ENCODE measurements at places on chromosomes 13 and 19.

GRCh38 chr19:13038306-13039210 is 43.3 kb downstream of the NFIX start:
- DNase-seq = no peak

- DNase-seq = no peak
Measured at GRCh38 chr13:50766013-50766412, 77.5 kb downstream of the DLEU7 start.

GRCh38 chr19:35851213-35852028 is 883 bp downstream of the NPHS1 start:
- DNase-seq = no peak

DNA sequence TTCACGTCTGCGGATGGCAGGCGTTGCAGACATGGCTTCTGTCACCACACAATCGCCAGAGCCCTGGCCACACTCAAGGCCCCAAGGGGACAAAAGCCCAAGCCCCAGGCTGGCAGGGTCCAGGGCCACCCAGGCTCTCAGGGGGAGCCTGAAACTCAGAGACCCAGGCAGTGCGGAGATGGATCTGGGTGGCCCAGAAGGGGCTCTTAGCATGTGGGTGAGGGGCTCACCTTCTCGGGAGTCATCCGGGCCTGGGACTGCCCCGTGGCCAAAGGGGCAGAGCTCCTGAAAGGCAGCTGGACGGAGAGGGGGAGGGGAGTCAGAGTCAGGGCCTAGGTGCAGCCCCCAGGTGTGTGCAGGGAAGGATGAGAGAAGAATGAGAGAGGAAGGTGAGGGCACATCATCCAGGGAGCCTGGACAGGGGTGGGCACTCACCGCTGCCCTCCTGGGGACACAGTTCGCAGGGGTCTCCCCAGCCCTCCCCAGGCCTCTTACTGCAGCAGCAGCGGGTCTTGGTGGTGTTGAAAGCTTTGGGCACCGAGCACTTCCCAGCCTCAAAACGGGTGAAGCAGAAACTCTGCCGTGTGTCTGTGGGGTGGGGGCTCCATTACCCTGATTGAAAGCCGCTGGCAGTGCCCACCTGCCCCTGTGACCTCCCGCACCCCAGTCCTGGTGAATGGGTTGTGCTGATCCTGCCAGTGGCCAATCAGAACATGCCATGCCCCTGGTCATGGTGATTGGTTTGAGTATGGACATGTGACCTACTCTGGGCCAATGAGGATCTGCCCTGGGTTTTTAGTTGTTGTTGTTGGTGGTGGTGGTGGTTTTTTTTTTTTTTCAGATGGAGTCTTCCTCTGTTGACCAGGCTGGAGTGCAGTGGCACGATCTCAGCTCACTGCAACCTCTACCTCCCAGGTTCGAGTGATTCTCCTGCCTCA is 37.4 kb downstream of the CCL25 start:
- DNase-seq = no peak

- no peak for DNase-seq
Measured at GRCh38 chr13:112965573-112966115, 3.4 kb upstream of the MCF2L start.

DNA sequence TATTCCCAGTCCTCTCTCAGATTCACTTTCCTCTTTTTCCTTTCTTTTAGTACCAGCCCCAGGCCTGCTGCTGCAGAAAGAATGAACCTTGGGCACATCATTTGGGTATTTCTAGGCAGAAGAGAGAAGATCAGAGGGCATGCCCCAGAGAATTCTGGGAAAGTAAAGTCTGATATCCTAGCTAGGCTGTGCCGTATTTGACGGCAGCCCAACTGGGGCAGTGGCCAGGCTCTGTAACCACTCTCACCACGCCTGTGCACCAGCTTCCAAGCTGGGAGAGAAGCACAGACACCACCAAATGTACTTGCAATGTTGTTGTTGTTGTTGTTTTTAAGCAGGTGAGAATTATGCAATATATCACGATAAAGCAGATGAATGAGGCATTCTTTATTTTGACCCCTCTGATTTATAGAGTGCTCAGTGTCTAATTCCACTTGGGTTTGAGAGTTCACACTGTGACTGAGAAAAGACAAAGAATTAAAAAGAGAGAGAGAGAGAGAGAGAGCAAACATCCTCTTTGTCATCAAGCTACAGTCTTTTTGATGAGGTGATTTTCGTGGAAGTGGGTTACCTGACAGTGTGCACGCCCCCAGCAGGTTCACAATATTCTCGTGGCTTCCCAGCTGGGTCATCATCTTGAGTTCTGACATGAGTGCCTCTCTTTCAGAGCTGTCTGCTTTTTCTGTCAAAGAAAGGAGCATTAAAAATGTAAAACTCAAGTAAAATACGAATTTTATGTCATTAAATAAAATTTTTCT is 39.3 kb upstream of the URAD start:
- DNase-seq = no peak

DNA sequence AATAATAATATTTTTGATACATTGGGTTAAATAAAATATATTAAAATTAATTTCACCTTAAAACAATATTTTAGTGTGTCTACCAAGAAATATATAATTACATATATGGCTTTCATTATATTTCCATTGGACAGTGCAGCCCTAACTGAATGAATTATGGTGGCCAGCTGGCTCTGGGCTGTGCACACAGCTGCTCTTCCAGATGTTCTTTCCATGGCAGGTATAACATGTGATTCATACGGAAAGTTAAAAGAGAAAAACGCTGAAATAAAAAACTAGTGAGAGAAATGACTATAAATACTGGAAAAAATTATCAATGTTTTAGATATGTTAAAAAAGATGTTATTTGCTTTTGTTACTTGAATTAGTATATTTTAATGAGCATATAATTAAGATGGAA is 216.3 kb downstream of the RGCC start:
- DNase-seq = no peak

GRCh38 chr19:47650700-47651099 is 41.8 kb downstream of the BICRA start:
- DNase-seq = no peak

DNA sequence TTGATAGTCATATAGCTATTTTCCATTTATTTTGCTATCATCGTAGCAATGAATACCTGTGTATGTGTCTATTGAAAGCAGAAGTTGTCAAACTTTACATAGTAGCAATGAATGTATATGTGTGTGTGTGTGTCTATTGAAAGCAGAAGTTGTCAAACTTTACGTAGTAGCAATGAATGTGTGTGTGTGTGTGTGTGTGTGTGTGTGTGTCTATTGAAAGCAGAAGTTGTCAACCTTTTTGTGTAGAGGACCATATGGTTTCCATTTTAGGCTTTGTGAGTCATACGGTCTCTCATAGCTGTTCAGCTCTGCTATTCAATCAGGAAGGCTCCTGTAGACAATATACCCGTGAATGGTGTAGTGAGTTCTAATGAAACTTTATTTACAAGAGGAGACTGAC is 20.8 kb downstream of the NLRP4 start:
- no peak for DNase-seq

DNA sequence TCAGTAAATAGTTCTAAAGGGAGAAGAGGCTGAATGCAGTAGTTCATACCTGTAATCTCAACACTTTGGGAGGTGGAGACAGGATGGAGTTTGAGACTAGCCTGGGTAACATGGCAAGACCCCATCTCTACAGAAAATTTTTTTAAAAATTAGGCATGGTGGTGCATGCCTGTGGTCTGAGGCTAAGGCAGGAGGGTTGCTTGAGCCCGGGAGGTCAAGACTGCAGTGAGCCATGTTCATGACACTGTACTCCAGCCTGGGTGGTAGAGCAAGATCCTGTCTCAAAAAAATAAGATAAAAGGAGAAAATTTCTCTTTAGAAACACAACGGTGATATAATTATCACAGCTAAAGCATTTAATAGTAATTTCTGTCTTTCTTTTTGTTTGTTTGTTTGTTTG is 57.1 kb downstream of the SIPA1L3 start:
- DNase-seq = no peak

DNA sequence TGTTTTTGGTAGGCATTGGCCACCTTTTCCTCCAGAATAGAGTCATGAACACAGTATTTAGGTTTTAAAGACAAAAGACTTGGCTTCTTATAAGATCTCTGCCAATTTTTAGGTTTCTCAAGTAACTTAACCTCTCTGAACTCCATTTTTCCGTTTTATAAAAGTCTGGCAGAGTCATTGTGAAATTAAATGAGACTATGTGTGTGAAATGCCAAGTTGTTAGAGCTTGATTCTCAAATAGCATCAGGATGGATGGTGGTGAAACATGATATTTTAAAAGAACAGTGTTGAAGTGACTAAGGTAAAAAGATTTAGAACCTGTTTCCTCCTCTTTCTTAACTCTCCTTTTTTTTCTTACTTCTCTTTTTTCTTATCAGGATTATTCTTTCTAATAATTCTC is 617.7 kb upstream of the SLITRK1 start:
- no peak for DNase-seq

GRCh38 chr19:39390451-39390750 is 505 bp downstream of the PAF1 start:
- DNase-seq = peak; percentile 90

DNA sequence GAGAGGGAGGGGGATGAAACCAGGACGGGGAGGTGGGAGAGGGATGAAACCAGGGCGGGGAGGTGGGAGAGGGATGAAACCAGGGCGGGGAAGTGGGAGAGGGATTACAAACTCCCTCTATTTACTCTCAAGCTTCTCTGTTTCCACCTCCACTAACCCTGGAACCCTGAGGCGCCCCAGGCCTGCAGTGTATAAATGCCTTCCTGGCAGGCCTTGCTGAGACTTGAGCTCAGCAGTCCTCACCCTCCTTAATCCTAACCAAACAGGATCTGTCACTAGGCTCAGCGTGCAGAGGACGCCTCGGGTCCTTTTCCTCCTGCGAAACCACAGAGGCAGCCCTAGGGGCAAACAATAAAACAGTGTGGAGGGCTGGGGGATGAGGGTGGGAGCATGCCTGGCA is 32.1 kb upstream of the OR1M1 start:
- DNase-seq = no peak

DNA sequence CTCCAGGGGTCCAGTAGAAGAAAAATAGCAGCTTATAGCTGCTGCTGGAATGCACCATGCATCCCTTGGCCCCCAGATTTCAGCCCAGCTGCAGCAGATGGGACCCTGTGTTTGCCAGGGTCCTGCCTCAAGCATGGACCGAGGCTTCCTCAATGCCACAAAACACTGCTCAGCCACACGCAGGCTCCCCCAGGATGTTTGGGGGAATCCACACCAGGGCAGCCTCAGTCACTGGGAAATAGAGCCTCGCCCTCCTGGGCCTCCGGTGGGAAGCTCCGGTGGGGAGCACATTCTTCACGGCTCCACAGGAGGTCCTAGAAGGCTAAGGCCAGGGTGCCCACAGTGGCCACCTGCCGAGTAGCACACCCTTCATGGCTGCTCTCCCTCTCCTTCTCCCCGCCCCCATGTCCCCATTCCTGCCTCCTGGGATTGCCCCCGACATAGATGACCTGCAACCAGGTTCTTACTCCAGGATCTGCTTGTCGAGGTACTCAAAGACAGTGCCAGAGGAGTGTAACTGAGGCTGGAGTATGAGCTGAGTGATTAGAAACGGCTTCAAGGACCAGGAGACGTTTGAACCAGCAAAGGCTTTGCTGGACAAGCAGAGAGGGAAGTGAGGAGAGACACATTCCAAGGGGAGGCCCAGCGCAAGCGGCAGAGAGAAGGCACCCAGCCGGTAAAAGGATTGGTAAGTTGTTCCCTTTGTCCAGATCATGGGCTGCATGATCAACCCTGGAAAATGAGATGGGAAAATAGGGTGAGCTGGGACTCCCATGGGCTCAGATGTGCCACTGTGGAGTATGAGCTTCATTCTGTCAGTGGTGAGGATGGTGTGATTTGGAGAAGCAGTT is 110.7 kb upstream of the UQCRFS1 start:
- DNase-seq = no peak

GRCh38 chr13:39760521-39760920 is 105.1 kb downstream of the COG6 start:
- no peak for DNase-seq

DNA sequence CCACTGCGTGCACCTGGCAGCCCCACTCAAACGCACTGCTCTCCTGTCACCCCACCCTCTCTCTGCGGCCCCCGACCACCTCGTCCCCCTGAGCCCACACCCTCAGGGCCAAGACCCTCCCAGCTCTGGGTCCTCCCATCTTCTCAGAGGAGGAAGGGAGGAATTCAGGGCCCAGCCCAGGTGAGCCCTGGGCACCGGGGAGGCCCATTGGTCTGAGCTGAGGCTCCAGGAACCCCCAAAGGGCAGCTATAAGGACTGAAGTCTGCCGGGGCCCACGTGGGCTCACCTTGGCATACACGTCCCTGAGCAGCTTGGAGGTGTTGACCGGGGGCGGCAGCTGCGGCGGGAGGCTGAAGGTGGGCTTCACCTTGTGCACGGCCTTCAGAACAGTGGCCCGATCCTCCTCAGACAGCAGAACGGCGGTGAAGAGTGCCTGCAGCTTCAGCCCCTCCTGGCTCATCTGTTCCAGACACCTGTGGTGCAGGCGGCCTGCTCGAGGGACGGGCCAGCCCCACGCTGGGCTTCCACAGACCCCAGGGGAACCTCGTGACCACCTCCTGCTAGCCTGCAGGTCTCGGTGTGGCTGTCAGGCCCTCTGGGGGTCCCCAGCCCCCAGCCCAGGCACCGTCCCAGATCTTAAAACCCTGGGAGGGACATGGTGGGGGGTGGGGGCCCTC is 8.8 kb downstream of the POLRMT start:
- DNase-seq = no peak

GRCh38 chr13:85709072-85709471 is 90.1 kb downstream of the SLITRK6 start:
- DNase-seq = no peak

- DNase-seq = no peak
Measured at GRCh38 chr13:111034811-111035210, 80.3 kb upstream of the ARHGEF7 start.

DNA sequence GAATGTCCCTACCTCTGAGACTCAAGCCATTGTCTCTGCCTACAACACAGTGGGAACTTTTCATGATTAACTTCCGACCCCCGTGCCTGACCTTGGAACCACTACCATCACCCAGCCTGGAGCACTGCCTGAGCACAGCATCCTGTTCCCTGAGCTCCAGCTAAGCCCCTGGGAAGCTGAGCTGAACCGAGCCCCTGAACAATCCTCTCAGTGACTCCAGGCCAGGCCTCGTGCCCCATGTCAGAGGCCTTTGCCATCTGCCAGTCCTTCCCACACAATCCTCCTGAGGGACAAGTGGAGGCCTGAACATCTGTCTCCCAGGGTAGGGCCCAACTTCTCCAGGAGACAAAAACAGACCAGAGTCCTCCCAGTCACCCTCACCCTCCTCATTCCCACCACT is 17.5 kb downstream of the CEACAM3 start:
- no peak for DNase-seq

DNA sequence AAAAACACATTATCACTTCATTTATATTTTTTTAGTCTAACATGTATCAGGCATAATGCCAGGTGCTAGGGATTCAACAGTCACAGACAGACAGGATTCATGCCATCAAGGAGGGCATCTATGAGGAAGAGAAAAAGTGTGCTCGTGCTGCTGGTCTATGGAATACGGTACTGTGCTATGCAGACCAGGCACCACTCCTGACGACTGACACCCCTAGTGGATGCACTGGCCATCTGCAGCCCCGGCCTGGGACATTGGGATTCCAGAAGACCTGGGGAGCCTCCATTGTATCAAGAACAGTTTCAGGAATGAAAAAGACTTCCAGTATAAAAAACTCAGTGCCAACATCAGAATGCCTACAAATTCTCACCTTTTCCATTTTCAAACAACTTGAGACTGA is 94.0 kb downstream of the KLF12 start:
- DNase-seq = peak; percentile 83
